ENCODE measurements at places on chromosomes 12 and 14.

- peak; percentile 68 for DNase-seq
These were observed 747 bp downstream of the IRF2BPL start for GRCh38 chr14:77027538-77028383.

GRCh38 chr12:78870539-78870938, 6.0 kb downstream of the SYT1 start:
- no peak for DNase-seq

DNA sequence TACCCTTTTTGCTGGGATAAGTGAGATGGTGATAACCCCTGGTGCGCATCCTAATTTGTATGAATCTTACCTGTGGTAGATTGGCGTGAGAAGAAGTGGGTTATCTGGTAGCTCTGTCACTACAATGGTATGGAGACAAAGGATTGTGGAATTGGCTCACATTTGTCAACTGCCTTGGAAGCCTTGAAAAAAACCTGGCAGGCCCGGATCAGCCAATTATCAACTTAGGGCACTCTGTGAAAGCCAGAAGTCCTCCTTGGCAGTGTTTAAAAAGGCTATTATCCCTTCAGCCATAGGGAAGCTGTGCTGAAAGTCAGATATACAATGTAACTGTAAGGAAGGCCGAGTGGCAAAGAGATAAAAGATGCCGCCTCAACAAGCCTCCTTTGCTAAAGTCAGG, 56.5 kb downstream of the WASHC3 start:
- DNase-seq = no peak

DNA sequence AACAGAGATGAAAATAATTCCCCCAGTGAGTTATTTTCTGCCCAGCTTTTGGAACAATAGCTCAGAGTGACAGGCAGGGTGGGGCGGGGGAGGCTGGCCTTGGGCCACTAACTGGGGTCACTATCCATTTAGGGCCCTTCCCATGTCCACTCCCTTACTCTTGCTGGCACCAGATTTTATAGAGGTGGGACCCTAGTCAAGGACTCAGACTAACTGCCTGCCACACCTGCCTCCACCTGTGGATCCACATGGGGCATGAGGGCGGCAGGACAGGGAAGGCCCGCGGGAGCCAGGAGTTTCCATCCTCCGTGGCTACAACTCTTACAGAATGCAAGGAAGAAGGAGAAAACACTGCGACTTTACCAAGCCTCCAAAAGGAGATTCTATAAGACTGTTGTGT, 10.1 kb downstream of the VDR start:
- no peak for DNase-seq

DNA sequence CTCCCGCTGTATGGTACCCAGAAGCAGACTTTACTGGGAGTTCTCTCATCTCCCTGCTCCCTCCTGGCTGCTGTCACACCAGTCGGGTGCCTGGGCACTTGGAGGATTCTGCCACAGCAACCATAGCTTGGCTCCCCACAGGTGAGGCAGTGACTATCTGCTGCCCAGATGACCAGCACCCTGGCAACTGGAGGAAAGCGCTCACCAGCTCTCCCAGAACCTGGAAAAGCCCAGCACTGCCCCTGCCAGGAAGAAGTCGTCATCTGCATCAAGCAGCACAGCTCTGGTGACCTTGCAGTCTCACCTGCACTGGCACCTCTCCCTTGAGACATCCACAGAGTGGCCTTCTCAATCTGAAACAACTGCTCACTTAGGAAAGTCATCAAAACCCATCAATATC, 31.9 kb upstream of the TC2N start:
- no peak for DNase-seq

DNA sequence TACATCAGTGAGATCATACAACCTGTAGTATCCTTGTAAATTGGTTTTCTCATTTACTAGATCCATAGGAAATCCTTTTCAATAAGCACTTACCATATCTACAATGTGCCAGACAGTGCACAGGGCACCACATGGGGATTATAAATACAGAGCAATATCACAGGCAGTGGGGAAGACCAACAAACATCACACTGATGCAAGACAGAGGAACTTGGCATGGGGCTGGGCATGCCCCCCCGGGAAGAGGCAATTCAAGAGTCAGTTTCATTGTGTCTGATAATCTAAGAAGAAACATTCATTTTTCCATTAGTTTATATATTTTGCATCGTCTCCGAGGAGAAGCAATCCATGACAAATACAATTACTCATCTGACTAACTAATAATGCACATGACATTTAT, 16.2 kb downstream of the NT5DC3 start:
- DNase-seq = no peak

DNA sequence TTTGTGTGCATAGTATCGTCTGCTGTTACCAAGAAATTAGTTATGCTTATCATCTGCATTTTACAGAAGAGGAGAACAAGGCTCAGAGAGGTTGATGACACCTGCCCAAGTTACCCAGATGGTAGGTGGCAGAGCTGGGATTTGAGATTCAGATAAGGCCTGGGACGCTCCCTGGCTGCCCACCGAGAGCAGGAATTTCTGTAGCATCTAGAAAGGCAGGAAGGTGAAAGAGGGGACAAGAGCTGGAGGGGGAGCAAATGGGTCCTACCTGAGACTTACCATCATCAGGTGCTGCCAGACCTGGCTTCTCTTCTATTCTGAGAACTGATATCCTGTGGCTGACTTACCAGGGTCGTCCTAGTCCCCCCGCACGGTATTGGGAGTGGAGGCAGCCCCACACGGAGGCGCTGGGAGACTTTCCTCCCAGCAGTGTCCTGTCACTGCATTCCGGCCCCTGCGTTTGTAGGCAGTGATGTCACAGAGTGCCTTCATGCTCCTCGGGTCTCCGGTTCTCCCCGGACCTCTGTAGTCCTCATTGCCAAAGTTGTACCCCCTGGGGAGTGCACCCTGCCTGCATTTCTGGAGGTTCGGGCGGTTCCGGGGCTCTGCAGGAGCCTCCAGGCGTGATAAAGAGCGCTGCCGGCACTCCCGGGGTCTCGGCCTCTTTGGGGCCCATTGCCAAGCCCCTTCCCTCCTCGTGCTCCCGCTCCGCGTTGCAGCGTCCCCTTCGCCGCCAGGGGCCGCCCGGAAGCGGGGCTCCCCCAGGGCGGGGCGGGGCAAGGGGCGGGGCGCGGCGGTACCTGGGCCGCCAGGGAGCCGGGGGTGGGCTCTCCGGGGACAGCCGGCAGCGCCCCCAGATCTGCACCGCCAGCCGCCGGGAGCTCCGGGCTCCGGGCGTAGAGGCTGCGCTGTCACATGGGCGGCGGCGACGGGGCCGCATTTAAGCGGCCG, at the start of gene CABP1:
Gene CABP1 (plus strand): TSS at position 856 of the 951 bp plus-strand sequence. CDS start 60 bp downstream, at position 916.
- peak; percentile 49 for DNase-seq

GRCh38 chr12:61095111-61095510, 1165.1 kb upstream of the USP15 start:
- no peak for DNase-seq

DNA sequence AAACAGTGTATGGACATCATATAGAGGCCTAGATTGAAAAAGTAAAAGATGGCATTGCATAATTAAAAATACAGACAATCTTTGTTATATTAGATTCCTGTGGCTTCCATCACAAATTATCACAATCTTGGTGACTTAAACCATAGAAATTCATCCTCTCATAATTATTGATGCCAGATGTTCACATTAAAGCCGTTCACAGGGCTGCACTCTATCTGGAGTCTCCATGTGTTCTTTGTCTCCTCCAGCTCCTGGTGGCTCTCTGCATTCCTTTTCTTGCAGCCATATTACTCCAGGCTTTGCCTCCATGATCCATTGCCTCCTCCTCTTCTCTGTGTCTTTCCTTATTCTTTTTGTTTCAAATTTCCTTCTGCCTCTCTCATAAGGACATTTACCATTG, 875.7 kb upstream of the USP15 start:
- DNase-seq = no peak

- no peak for DNase-seq
These were observed 280.5 kb downstream of the DPF3 start for GRCh38 chr14:72613231-72613974.

GRCh38 chr12:70180130-70180529, 63.1 kb upstream of the CNOT2 start:
- no peak for DNase-seq

- DNase-seq = no peak
These were observed 5.5 kb downstream of the PSMA6 start for GRCh38 chr14:35297706-35298105.

- DNase-seq = no peak
These were observed 63.3 kb upstream of the CDKN3 start for GRCh38 chr14:54333511-54333910.

DNA sequence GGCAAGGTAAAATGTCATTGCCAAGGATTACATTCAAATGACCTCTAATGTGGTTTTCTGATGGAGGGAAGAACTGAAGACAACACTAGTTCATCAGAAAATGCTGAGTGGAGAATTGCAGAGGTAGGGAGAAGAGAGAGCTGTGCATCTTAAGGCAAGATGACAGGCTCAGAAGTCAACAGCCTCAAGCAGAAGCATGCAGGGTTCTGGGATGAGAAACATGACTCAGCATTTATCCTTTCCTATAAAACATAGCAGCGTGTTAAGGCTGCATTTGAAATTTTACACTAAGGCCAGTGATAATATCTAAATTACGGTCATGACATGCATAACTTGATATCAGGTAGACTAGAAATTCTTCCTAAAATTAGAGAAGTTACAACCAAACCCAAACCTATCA, 53.7 kb upstream of the DYRK2 start:
- no peak for DNase-seq

DNA sequence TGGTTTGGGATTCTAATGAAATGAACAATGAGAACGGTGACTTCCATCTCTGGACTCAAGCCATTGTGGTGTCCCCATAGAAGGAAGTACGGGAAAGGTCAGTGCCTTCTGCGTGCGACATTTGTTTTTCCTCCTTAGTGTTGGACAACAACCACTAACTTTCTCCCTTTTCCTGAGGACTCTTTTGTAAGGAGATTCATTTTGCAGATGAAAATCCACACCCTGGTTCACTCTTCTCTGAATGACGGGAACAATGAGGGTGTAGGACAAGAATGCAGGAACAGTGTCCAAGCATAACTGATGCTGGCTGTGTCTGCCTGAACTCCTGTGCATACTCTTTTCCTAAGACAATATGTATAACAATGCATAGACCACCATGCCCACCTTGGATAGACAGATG, 176.4 kb downstream of the STXBP6 start:
- DNase-seq = no peak

- DNase-seq = no peak
These were observed 26.2 kb upstream of the CLEC2D start for GRCh38 chr12:9643266-9643660.

DNA sequence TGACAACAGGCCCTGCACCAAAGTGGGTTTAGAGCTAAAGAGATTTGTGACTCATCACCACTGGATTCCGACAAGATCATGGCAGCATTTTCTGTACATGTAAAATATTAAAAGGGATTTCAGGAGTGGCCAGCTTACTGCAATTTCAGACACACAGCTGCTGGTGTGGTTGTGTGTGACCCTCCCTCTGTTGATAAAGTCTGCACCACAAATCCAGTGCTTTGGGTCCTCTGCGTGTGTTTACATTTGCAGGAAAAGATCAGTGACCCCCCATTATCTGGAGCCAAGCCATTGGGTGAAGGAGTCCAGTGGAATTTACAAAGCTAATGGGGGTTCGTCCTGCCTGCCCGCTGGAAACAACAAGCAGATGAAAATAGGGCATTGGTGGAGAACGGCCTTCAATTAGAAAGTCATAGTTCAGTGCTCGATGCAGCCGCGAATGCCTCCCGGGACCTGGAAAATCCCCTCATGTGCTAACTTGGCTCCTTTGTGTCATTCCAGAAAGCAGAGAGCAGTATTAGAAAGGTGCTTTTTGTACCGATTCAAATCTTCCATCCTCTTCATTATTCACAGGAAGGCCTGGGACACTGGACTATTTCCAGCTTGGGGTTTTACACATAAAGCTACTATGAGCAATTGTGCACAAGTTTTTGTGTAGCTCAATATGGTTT, 188.5 kb upstream of the TMEM132C start:
- DNase-seq = no peak

- DNase-seq = no peak
These were observed 576.0 kb downstream of the NRXN3 start for GRCh38 chr14:78746086-78746595.

DNA sequence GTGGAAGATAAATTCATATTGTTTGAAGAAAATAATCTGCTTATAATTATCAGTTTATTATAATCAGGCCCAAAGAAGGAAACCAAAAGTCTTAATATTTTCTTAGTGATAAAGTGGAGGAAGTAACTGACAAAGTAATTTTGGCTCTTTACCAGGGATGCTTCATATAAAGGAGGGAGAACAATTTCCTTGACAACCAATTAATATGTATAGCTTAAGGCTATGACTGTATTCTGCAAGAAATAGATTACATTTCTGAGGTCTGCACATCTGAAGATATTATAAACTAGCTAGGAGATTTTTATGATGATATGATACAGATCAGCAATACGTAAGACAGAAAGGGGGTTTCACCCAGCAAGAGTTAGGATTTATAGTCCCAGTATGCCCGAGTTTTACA, 90.8 kb downstream of the BICD1 start:
- no peak for DNase-seq

DNA sequence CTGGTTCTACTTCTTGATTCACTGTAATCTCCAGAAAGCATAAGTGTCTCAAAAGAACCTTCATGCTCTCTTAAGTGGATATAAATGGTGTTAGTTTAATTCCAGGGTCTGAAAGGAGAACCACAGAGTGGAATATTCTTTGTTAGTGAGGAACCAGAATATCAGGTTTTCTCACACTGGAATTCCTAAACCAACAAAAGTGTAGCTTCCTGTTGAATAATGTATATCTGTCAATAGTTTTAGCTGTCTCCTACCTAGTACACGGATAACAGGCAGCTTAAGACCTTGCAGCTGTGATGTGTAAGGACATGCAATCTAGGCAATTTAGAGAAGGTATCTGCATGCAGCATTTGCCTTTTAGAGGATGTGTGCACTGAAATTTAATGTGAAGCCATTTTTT, 24.0 kb downstream of the LRIG3 start:
- no peak for DNase-seq

GRCh38 chr14:34937442-34937841, 45.4 kb upstream of the SRP54 start:
- DNase-seq = no peak

GRCh38 chr12:94957006-94957405, 46.5 kb downstream of the NDUFA12 start:
- no peak for DNase-seq

DNA sequence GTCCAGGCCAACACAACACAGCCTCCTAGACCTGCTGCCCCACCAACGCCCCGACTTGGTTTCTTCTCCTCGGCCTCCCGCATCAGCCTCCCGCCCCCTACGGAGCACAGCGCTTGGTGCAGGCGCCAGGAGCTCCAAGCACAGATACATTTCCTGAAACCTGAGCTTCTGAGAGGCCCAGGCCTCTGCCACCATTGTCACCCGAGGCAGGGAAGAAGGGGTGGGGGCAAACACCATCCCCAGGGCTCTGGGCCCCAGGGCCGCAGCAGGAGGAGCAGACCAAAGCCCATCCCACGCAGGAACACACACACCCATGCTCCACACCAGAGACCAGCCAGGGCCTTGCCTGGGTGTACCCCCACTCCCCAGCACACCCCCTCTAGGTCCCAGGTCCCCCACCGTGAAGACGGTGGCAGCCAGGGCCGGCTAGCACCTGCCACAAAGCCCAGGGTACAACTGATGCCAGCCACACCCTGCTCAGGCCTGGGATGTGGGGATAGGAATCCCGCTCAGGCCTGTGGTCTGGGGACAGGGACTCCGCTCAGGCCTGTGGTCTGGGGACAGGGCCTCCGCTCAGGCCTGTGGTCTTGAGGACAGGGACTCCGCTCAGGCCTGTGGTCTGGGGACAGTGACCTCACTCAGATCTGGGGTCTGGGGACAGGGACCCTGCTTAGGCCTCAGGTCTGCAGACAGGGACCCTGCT, 5.4 kb downstream of the JAG2 start:
- DNase-seq = no peak
